Esophagus squamous epithelium (tissue), 5 donors: ENCODE measurements at places on chromosomes 6 and 20.

DNA sequence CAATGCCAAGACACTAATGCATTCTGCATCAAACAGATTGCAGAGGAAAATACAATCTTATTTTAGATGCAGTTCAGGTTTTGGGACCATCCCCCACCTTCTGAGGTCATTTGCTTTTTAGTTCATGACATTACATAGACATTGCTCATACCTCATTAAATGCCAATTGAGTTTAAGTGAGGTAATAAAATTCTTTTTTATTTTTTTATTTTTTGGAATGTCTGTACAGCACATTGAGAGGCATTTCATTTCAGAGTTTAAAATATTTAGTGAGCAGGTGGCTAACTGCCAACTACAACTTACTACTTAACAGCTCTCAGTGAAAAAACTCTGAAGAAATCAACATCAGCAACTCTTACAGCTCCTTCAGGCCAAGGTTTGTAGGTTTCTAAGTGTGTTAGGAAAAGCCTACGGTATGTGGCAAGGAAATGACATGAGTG, 482.2 kb upstream of the RNF217 start:
- no peak for DNase-seq

DNA sequence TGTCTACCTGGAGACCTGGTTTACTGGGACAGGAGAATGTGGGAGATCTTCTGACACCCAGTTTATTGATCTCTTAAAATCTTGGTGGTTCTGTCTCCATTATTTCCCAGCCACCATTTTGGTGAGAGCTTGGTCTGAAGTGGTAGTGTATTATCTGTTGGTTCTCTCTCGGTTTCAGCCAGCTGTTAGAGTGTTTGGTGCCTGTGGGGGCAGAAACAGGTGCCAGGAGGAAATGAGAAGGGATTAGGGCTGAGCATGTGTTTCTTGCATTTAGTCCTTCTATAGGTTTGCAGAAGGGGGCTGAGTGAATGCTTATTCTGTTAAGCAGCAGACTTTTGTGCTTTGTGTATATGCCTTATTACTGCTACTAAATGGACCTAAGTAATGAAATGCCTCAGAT, 9.6 kb downstream of the JARID2 start:
- DNase-seq, result no peak

DNA sequence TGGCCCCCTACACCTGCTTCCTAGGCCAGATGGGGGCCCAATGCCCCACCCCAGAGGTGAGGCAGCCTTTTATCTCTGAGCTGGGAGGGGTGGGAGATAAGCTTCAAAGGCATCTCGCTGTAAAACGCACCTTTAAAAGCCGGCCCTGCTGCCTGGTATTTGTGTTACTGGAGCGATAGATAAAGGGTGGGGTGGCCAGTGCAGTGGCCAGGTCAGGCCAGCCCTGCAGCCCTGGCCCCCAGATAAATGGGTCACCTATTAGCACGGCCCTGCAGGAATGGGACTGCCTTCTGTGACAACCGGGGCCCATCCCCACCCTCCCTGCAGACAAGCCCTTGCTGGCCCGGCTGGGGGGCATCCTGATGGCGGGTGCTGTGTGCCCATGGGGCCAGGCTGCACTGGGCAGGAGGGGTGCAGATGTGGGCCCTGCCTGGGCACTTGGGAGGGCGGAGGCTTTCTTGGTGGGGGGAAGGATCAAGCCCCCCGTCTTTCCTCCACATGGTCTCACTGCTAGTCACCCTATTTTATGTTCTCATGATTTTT, 3.0 kb upstream of the RBBP8NL start:
- DNase-seq, result no peak

GRCh38 chr20:3088031-3088430, 3.5 kb upstream of the AVP start:
- DNase-seq, result no peak

GRCh38 chr6:15630202-15630601, 32.6 kb downstream of the DTNBP1 start:
- DNase-seq, result no peak

DNA sequence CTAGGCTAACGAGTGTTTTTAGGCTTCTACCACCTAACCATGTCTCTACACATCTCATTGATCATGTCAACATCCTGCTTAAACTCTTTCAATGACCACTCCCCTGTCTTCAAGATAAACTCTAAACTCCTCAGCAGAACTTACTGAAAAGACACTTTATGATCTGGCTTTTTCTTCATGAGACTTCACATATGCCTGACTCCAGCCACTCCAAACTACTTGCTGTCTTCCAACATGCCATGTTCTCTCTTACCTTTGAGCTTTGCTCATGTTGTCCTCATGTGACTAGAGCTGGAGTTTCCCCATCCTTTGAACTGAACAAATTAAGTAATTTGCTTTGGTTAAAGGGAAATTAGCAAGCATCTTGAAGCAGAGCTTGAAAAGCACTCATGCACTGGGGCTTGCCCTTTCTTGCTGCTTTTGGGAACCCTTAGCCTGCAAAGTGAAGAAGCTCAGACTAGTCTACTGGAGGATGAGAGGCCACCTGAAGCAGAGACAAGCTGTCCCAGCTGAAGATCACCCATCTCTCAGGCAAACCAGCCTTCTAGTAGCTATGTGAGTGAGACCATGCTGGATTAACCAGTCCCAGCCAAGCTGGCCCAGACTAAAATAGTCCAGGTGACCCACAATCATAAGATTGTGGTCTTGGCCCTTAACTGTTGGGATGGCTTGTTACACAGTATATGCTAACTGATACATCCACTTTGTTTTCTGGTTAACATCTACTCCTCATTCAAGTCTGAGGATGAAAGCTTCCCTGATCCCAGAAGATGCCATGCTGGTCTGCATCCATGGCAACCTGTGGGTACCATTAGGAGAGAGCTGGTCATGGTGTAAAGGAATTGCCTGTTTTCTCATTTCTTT, 235.8 kb downstream of the GMPR start:
- no peak for DNase-seq

DNA sequence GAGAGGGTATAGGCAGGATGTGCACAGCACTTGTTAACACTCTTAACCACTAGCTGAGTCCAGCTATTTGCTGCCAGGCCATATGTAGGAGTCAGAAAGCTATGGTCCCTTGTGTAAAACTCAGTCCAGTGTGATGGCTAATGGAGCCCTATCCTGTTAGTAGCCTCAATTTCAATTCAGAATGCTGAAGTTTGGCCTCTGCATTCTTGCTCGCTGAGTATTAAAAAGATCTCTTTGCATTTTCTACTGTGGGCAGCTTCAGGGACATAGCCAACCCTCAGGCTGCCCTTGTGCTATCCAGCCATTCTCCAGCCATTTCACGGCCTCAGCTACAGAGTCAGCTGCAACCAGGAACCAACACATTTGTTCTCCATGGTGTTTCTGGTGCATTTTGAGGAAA, 92.5 kb downstream of the SPTLC3 start:
- DNase-seq, result no peak

DNA sequence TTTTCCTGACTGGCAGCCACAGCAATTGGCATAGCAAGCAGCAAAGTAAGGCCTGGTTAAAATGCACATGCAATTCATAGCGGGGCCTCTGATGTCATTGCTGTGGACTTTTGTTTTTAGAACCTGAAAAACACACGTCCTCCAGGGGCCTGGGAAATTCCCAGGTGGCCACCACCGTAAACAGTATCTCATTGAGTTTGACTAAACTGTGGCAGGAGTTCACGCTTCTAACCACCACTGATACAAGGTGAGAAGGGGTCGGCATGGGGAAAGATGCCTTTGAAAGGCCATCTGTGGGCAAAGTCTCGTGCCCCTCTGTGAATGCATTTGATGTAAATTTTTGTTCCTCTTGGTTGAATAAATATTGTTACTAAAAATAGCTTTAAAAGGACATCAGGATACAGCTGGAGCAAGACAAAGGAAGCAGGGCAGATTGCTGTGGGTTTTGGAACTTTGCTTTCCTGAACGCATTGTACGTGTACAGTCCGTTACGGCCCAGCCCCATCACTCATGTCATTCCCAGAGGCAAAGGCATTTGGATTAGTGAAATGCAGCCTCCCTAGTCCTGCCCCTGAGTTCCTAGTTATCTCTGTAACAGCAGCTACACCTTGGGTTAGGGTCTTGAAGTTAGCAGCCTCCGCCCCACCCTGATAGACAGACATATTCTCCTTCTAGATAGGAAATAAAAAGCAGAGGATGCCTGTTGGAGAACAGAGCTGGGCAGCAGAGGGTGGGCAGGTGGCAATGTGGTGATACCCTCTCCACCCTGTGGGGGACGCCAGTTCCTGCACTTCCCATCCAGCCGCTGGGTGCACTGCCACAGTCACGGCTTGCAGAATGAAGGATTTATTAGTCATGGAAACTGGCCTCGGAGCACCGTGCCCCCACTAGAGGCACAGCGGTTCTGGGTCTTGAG, 80.3 kb downstream of the ZDHHC14 start:
- DNase-seq, result no peak

DNA sequence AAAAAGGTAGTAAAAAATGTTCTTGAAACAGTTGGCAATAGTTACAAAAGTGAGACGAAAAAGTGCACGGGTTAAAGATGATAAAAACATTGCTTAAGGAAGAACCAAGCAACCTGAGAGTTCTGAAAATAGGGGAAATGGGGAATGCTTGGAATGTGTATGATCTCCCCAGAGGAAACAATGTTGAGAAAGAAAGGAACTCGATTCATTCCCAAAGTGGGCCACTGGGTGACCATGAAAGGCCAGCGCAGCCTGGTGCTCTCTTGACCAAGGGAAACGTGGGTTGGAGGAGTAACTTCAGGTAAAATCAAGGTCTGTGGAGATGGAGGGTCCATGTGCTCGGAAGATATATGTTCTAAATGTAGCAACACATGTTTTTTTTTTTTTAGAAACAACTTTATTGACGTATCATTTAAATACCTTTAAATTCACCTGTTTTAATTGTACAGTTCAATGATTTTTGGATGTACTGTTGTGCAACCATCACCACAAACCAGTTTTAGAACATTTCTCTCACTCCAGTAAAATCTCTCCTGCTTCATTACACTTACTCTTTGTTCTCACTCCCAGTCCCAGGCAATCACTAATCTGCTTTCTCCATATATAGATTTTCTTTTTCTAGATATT, 34.5 kb upstream of the CEP85L start:
- no peak for DNase-seq

DNA sequence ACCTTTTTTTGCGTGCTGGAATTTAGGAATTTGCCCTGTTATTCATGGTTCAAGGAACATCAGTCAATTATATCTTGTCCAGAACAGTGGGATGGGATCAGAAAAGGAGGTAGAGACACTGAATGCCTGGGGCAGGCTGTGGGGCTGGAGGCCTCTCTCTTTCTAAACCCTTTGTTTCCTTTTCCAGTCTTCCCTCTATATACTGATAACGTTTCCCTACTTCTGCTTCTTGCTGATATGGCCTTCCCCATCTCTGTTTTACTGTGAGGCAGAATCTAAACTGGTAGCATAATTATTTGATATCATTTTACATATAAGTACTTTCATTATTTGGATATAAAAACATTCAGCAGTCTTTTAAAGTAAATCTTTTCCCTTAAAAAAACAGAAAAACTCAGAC, 67.5 kb downstream of the DNAH8 start:
- no peak for DNase-seq

GRCh38 chr6:27868311-27868710, 43.9 kb downstream of the OR2B2 start:
- DNase-seq, result no peak

DNA sequence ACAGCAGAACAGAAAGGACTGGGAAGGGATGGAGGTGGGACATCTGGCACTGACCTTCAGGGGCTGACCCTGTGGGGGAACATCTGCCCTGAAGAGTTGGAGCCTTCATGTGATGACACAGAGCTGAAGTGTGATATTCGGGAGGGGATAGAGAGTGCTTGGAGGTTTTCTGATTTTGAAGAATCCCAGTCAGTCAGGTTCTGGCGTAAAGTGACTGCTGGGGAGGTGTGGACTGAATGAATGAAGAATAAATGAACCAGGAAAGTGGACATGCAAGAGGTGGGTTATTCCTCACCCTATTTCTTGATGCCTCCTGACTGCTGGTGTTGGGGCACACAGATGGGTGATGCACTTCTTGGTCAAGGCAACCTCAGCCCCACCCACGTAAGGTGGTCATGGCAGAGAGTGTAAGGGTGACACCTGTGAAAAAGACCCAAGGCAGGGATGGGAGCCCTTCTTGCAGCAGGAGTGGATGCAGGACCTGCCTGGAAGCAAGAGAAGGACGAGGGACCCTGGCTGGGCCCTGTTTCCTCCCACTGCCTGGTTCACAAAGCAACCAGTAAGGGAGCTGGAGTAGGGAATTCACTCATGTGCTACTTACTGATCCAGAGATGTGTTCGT, 13.1 kb downstream of the MICA start:
- DNase-seq, result no peak

GRCh38 chr6:106750946-106751345, 121.6 kb downstream of the QRSL1 start:
- DNase-seq, result no peak

DNA sequence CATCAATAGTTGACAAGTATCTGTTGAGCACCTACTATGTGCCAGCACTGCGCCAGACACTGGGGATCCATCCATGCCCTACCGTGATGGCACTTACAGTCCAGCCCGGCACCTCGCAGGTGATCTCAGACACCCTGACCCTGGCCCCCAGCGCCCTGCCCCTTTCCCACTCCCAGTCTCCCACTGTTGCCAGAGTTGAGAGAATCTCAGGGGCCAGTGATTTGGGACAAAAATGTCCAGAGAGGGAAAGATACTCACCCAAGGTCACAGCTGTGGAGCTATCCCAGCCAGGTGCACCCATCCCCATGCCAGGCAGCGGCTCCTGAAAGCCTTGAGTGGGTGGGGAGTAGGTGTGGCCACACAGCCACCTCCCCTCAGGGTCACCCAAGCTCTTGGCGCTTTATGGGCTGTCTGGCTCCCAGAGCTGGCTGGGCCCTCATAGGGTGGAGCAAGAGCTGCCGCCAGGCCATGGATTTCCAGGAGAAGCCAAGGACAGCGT, 3.3 kb downstream of the PI16 start:
- DNase-seq, result no peak

DNA sequence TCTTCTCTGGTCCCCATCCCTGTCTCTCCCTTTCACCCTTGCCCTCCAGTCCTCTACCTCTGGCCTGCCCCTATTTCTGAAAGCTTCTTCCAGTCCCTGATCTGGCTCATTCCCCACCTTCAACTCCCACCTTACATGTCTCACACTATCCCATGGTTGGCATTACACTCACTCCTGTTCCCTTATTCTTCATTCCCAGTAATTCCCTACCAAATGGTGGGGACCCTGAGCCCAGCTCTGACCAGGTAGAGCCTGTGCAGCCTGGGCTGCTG, 6.4 kb downstream of the TP53INP2 start:
- DNase-seq, result no peak

- no peak for DNase-seq
Observed at GRCh38 chr6:69555088-69555638, 241.6 kb downstream of the LMBRD1 start.
